Anterior cingulate cortex (tissue), 58 donors: ENCODE measurements at places on chromosomes 4 and X.

GRCh38 chr4:27048429-27049238, 188.0 kb downstream of the STIM2 start:
- no peak for DNase-seq

GRCh38 chr4:62495032-62495431, 1294.9 kb downstream of the ADGRL3 start:
- no peak for DNase-seq

- no peak for DNase-seq
Observed at GRCh38 chr4:164648849-164649212, 105.1 kb upstream of the SMIM31 start.

GRCh38 chr4:8818063-8818881, 53.4 kb downstream of the HMX1 start:
- DNase-seq: no peak

DNA sequence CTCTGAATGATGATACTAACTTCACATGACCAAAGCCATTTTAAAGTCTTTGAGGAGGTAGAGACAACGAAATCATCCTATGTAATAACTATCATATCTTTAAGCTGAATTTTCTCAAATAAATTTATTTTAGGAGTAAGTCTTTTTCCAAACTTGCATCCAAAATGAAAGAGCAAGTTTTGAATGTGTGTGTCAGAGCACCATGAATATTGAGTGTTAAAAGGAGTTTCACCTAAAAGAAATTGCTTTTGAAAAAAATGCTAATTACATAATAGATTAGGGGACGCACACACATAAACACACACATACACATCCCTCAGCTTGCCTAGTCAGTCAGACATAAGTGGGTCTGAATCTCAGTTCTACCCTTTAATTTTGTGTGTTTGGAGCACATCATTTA, 1.9 kb downstream of the ANK2 start:
- DNase-seq: no peak

DNA sequence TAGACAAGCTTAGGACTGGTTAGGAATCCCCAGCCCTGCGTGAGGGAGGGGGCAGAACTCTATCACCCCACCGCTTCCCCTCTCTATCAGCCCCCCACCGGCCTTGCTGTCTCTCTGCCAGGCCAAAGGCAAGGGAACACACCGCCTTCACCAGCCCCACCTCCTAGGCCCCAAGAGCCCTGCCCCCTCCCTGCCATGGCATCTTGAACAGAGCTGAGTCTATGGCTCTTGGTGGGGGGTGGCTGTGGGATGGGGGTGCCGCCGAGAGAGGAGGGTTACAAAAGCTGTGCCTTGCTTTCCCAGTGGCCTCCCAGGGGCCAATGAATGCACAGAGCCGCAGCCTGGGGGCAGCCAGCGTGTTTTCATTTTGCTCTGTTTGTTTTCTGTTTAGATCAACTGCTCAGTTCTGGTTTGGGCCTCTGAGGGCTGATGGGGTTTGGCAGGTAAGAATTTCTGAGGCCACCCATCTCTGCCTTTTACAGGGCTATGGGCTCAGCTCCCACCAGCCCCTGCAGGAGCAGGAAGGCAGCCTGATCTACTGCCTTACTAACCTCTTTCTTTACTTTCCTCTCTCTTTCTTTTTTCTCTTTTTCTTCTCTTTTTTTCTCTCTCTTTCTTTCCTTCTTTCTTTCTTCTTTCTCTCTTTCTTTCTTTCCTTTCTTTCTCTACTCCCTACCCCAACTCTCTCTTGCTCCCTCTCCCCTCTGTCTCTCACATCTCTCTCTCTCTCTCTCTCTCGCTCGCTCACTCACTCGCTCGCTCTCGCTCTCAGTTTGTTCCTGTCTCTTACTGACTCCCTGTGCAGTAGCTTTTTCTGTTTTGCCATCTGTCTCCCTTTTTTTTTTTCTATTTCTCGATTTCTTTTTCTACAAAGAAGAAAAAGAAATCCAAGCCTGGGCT, 128.3 kb downstream of the PJA1 start:
- no peak for DNase-seq

- no peak for DNase-seq
Observed at GRCh38 chr4:122170775-122171174, 18.6 kb downstream of the BLTP1 start.

DNA sequence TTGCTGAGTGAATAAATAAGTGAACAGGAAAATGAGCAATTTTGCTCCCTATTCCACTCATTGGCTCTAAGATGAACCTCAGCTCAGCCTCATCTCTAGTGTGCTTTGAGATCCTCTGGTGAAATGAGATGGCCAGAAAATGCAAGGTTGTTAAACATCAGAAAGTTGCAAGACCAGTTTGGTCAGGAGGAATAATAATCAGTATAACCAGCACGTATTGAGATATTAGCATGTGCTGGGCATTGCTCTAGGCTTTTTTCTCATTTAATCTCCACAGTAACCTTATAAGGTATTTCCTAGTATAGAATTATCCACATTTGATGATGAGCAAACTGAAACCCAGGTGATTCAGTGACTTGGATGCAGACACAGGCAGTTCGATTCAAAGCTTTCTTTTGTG, 110.5 kb upstream of the PAK3 start:
- no peak for DNase-seq

- peak; percentile 19 for DNase-seq
Observed at GRCh38 chr4:165873298-165874071, 448 bp downstream of the TLL1 start.

GRCh38 chrX:70592091-70592490, 147.5 kb downstream of the DLG3 start:
- DNase-seq: no peak

DNA sequence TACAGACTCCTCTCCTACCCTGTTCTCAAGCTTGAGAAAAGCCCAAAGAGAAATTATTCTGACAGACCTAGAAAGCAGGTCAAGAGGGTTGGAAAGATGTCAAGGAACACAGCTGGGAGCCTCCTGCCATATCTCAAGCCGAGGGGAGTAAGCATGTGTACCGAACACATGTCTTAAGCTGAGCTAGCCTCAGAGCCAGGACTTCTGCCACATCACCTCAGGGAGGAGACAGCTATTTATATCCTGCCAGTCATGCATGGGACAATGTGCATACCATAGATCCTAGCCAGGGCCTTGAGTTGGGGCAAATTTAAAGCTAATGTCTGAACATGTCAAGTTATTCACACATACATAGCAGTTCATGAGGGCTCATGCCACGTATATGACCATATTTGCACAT, 11.8 kb downstream of the TMEM31 start:
- DNase-seq: no peak

DNA sequence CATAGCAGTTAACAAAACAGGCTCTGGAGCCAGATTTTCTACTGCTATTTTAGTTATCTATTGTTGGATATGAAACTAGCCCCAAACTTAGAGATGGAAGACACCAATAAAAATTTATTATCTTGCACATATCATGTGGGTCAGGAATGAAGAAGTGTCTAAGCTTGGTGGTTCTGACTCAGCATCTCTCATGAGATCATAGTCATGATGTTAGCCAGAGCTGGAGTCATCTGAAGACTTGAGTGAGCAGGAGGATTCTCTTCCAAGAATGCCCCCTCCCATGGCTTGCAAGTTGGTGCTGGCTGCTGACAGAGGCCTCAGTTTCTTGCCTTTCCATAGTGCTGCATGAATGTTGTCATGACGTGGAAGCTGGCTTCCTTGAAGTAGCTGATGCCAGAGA, 68.2 kb upstream of the TAPT1 start:
- no peak for DNase-seq

- DNase-seq: no peak
Observed at GRCh38 chrX:35785075-35785474, 13.1 kb upstream of the MAGEB16 start.

GRCh38 chrX:2692221-2693112, 1.4 kb downstream of the CD99 start:
- DNase-seq: no peak

GRCh38 chrX:17470136-17470535, 95.1 kb downstream of the NHS start:
- no peak for DNase-seq

- no peak for DNase-seq
Observed at GRCh38 chr4:70504733-70505132, 13.6 kb upstream of the AMTN start.

- no peak for DNase-seq
Observed at GRCh38 chr4:183588169-183588675, 70.8 kb downstream of the RWDD4 start.

DNA sequence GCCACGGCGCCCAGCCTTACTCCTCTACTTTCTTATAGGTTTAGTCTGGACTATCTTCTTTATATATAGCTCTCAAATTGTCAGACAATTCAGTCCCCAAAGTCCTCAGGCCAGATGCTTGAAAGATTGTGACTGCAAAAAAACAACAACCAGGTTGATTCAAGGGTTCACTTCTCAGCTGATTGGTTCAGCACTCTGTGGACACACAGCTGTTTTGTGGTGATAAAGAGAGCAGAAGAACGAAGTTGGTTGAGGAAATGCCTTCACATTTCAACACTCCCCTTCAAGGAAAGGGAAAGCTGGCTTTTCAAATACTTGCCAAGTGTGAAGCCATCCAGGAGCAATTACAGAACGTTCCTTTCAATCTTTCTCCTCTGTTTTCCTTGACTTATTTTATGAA, 166.8 kb downstream of the SHROOM3 start:
- DNase-seq: no peak

- no peak for DNase-seq
Observed at GRCh38 chr4:79584902-79585301, 176.9 kb upstream of the GK2 start.

DNA sequence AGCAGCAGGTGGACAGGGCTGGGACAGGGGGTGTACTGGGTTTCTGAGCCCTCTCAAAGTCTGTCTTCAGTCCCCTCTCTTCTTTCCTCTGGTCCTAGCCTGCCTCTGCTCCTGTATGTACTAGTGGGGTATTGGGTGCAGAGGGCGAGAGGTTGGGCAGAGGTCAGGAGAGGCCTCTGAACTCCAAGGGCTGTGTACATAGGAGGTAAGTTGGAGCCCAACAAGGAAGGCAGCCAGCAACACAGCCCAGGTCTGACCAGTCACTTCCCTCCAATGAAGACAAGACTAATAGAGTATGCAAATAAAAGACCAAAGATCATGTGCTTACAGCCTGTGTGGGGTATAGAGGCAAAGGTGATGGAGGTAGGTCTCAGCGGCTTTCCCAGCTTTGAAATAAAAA, at the start of gene PFKFB1:
PFKFB1 (minus strand) TSS at position 90 of the 400 bp plus-strand sequence. CDS start 181 bp downstream, outside the sequence.
- DNase-seq: no peak

GRCh38 chrX:40022421-40022820, 75.3 kb downstream of the BCOR start:
- no peak for DNase-seq

DNA sequence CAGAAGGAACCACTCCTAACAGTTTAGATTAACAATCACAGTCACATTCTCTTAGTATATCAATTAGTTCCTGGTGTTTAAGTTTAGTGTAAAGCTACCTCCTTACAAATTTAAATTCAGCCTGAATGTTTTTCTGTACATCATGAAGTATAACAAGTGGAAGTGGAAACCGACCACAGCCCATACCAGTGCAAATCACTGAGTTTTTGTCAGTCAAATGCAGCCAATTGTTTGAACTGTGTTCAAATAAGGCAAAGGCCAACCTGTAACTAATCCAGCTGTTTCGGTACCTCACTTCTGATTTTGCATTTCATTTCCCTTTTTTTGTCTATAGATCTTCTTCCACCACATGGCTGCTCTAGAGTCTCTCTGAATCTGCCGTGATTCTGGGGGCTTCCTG, 1215.3 kb downstream of the PCDH18 start:
- no peak for DNase-seq

- no peak for DNase-seq
Observed at GRCh38 chrX:122579526-122579925, 604.6 kb upstream of the GRIA3 start.

DNA sequence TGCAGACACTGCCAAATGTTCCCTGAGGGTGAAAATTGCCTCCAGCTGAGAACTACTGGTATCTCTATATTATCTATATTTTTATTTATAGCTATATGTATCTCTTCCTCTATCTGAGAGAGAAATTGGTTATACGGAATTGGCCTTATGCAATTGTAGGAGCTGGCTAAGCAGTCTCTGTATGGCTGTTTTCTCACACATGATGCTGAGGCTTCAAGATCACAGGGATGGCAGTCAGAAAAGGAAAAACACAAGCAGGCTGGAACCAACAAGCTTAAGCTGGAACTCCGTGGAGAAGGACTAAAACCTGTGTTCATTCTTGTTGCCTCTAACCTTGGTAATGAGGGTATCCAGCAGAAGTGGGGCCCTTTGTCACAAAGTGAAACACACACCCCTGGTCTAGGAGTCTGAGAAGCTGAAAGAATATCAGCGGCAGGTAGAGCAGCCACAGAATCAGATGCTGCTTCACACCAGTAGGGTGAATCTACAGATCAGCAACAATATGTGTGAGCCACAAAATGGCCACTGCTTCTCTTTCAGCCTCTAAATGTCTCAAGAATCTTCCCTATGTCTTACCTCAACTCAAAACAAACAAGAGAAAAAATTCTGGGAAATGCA, 166.5 kb upstream of the PPP1R2C start:
- no peak for DNase-seq

DNA sequence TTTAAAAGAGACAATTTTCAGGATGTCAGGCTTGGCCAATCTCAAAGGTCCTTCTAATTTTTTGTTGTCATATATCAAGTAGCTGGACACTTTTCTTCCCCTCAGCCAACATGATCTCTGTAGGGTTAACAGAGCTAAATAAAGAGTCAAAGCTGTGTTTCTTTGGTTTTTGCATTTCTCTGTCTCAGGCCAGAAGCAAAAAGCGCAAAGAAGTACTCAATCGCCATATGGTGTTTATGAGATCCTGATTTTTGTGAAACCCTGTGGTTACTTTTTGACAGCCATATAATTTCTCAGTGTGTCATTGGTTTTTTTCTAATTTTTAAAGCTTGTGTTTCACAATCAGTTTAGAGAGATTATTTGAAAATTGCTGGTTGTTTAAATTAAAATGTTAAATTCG, 111.9 kb downstream of the MAPK10 start:
- DNase-seq: no peak

DNA sequence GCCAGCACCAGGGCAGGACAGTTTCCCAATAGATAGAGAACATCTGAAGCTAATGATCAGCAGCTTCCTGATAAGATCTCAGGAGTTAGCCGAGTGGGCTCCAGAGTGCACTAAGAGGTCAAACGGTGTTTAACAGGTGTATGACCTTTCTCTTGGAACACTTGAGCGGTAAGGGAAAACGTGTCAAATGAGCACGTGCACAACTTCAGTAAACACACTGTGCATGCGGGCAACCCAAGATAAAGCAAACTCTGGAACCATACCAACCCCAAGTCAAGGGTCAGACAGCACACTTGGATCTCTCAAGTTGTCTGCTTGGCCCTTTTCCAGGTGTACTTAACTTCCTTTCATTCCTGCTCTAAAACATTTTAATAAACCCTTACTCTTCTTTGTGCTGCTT, 1941.5 kb upstream of the PCDH10 start:
- no peak for DNase-seq

DNA sequence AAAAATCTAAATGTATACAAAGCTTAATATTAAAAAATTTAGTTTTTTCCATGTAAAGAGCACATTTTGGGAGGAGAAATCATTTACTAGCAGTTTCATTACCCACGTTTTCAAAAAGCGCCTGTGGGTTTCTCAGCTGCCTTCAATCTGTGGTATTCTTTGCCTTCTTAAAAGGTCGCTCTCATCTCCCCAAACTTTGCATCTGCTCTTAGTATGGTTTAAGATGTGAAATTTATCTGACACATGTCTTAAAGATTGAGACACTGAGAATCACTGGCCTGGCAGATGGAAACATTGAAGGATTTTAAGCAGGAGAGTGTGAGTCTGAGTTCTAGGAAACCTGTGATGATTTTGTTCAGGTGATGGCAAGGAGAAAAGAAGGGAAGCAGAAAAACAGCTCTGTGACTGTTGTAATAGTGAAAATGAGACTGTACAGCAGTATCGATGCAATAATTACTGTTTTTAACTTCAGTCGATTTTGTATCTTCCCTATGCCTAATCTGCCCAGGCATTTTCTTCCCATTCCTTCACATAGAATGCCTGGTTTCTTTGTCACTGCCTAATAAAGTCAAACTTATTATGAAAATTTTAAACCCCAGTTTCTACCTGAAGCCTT, 75.9 kb downstream of the PAQR3 start:
- DNase-seq: no peak
